Inflammatory macrophage (primary cell): ENCODE measurements at places on chromosomes 5 and 9.

- peak; percentile 57 for DNase-seq
These were observed 269.1 kb downstream of the FANCC start for GRCh38 chr9:95048225-95049087.

- DNase-seq, result no peak
These were observed 190.6 kb upstream of the C9orf72 start for GRCh38 chr9:27763831-27764230.

DNA sequence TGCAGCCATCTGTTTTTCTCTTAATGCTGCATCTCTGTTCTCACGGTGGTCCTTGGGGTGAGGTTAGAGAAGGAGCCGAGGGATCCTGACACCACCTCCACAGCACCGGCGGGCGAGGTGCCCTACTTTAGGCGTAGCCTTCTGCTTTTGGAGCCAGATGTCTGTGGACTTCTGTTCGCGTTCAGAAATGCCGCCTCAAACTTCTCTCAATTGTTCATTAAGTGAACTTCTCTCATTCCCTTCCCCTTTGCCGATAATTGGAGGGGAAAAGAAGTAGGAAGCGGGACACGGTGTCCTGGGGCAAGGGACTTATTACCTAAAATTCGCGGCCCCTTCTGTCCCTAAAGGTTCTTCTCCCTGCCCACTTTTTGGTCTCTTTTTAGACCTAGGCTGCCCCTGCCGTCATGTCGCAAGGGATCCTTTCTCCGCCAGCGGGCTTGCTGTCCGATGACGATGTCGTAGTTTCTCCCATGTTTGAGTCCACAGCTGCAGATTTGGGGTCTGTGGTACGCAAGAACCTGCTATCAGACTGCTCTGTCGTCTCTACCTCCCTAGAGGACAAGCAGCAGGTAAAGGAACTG is 455 bp downstream of the KIF20A start:
- DNase-seq, result peak; percentile 4

DNA sequence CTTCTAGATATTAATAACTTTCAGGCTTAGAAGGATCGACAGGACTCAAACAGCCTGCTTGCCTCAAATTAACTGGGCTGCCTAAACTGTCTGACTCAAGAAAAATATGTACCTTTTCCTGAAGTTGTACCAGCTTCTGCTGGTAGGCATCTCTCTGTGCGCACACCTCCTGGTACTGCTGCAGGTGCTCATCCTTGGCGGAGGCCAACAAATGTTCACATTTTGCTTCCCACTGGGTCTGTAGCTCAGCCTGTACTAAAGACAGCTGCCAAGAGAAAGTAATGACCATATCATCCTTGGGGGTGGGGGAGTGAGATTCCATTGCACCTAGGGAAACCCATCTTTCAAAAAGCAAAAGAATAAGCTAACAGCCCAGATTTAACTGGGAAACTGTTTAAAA is 22.5 kb downstream of the SLC31A2 start:
- no peak for DNase-seq

- no peak for DNase-seq
These were observed 170.1 kb downstream of the GABBR2 start for GRCh38 chr9:98538626-98539031.

GRCh38 chr9:70085241-70085640 is 41.6 kb downstream of the MAMDC2 start:
- no peak for DNase-seq

DNA sequence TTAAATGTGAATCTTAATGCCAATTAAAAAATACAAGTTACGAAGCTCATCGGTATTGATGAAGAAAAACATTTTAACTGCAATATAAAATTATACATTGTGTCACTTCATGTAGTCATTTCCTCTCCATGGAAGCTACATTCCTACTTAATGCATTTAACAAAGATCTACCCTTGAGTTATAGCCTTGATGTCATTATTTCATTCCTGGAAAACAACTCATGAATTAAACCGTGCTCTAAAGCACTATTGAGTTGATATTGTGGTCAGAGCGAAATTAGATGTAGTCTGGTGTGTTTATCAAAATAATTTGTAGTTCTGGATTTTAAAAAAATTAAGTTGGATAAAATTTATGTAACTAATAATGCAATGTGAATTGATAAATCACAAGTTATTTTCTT is 11.1 kb downstream of the C5orf47 start:
- DNase-seq, result no peak

DNA sequence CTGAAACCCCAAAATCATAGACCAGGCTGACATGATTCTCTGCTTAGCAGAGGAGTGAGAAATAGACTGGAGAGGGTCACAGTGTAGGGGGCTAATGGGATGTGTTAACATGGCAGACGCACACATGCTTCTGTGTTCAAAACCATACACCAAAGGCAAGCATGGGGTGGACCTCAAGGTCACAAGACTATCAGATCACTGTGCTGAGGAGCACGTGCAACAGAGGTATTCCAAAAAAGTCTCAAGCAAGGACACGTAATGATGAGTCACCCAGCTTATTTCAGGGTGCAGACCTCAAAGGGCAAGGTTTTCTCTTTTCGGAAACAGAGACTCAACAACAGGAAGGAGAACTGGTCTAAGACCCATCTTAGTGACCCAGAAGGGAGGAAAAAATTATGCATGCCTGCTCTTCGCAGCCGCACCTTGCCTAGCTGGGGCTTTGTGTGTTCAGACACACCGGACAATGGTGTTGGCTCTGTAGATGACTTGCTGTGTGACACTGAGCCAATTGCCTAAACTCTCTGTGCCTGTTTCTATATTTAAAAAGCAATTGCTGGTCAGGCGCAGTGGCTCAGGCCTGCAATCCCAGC is 20.3 kb downstream of the WHRN start:
- peak; percentile 81 for DNase-seq

DNA sequence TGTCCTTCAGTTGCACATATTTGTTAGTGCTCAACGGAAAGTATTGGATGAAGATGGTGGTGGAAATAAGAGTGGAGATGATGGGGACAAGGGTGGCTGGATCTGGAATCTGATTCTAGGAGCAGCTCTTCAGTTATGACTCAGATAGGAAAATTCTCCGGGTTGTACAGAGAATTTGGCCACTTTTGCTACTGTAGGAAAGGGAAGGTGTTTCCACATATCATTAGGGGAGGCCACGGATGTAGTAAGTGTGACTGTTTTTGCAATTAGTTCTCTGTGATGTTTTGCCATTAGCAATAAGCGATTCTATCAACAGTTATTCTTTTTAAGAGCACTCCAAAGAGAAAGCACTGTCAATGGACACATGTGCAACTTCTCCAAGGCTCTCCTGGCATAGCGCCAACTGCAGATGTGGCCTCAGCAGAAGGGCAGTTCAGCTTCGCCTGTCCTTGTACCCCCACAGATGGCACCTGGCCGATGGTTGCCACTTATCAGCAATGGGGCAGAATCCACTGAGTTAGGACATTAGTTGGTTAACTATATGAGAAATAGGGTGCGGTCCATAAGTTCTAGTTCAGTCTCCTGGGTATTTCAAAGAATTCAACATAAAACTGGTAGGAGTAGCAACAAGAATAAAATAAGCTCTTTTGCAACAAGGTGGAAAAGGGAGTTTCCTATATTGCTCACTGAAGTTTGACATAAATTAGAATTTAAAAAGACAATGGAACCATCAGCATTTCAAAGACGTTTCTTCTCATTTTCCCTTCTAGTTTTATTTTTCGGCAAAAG is 96.3 kb downstream of the ARSB start:
- DNase-seq, result no peak

GRCh38 chr9:136544548-136544963 is 1.3 kb downstream of the NOTCH1 start:
- DNase-seq, result peak; percentile 12

- no peak for DNase-seq
These were observed 398.1 kb upstream of the IRX1 start for GRCh38 chr5:3197304-3198073.

- DNase-seq, result no peak
These were observed 238.7 kb downstream of the EFNA5 start for GRCh38 chr5:107431998-107432397.

GRCh38 chr5:139849942-139850341 is 54.3 kb downstream of the PSD2 start:
- DNase-seq, result no peak

DNA sequence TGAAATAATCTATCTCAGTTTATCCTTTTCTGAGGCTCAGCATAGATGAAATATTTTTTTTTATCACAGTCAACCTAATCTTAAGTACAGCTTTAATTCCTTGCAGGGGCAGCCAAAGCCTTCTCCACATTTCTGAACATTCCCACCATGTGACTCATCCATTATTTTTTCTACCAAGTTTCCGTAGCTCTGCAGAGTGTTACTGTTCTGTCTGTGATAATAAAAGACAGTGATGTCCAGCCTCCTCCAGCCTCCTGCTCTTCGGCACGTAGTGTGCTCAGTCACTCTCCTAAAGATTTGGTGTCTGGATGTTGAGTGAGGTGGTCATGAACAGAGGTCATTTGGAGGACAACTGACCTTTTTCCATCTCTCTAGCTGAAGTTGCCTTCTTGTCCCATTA is 338.1 kb upstream of the ADAMTS16 start:
- DNase-seq, result no peak

- DNase-seq, result no peak
These were observed 182.4 kb downstream of the ACTL7B start for GRCh38 chr9:108673386-108673785.

DNA sequence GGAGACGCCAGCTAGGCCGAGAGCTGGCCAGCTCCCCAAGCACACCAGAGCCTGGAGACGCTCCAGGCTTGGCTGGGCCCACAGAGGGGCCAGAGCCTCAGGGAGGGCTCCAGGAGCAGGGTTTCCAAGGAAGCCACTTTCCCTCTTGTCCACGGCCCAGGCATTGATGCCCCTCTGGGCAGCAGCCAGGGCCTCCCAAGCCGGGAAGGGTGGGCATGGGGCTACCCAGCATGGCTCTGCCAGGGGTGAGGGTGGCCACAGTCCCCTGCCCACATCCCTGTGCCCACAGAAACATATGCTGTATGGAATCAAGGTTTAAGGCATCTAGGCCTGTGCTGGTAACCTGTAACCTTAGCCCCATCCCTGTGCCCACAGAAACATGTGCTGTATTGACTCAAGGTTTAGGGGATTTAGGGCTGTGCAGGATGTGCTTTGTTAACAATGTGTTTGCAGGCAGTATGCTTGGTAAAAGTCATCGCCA is 1.5 kb upstream of the DPP7 start:
- DNase-seq, result no peak

- DNase-seq, result no peak
These were observed 620 bp upstream of the VPS13A start for GRCh38 chr9:77176686-77177142.

GRCh38 chr9:99040251-99040900 is 64.5 kb upstream of the TGFBR1 start:
- DNase-seq, result no peak

DNA sequence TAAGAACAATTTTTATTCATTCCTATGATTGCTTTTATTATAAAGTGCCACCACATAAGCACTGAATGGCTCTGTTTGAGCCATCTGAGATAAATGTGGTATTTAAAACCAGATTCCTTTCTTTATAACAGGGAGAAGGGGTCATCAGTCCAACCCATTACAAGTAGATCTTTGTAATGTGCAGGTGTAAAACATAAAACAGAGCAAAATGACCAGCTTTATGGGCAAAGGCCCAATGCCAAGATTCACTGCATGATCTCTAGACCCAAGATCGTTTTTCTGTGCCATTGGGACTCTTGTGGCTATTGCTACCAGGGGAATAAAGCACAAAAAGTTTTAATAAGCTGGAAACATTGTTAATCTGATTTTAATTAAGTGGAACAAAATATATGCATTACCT is 469.9 kb downstream of the PRR16 start:
- DNase-seq, result no peak

DNA sequence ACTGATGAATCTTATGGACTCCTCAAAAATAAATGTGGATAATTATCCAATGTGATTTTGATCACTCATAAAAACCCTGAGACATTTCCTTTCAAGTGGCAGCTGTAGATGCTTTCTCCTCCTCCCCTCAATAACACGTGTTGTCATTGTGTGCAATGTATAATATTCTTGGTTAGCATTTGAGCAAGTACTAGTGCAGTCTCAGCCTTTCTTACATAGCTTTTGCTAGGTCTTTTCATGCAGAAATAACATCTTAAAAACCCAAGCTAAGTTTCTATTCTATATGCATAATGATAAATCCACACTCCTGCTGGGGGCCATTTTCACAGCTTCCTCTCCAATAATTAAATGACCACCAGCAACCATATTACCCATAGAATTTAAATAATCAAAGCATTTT is 1835.2 kb upstream of the NUDT12 start:
- no peak for DNase-seq

DNA sequence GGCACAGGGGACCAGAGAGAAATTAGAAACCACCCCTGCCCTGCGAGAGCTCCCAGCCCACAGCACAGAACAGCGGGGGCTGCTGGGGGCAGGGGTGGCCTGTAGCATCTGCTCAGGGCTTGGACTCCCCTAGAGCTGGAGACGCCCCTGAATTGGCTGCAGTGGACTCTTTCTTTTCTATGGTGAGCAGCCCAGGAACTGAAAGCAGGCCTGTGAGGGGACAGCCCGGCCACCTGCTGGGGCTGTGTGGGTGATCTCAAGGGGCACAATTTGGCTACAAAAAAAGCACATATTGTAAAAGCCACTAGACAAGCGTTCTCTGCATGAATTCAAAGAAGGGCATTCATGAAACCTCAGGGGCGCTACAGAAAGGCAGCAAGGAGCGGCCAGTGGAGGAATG is 57.5 kb upstream of the ICE1 start:
- DNase-seq, result no peak

- peak; percentile 92 for DNase-seq
These were observed 2.3 kb upstream of the SMIM33 start for GRCh38 chr5:139468421-139468931.

DNA sequence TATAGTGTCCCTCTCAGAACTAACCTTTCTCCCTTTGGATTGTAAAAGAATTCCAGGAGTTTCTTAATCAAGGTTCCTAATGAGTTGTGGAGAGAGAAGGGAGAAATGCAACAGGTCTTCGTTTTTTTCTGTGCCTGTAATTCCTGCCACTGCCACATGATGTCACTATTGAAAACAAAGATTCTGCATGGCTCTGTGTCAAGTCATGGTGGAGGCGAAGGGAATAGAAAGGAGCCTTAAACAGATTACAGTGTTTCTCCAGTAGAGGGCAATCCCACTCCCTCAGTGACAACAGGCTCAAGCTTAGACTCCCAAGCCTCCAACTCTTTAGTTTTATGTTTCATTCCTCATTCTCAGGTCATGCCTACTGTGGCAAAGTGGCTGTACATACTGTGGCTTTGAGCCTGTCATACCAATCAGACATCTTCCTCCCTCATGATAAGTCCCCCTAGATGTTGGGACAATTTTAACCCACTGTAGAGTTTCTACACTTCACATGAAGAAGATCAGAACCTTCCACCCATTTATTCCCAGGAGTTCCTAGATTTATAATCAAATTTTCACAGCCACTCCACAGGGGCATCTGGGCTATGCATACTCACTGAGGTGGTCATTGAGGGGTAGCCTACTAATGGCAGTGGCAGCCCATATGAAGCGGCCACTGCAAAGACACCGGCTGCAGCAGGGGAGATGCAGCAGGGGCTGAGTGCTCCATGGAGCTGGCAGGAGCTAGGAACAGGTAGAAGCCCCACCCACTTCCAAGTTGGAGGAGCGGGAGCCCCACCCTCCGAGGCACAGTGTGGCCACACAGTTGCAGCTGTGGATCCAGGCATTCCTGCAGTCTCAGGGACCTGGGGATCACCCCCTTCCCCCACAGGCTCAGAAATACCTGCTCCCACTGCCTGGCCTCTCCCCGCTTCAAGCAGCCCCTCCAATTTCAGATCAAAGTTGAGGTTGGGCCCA is 97.4 kb upstream of the TRIM32 start:
- peak; percentile 69 for DNase-seq

- DNase-seq, result no peak
These were observed 125.1 kb downstream of the LIFR start for GRCh38 chr5:38431242-38431853.

GRCh38 chr5:168401226-168401625 is 85.0 kb upstream of the RARS1 start:
- no peak for DNase-seq

GRCh38 chr9:79812507-79813257 is 240.9 kb downstream of the TLE4 start:
- no peak for DNase-seq
